ENCODE measurements at places on chromosomes 7 and 10. TPM values are rescaled to one million over a fixed set of nuclear protein-coding genes. Genes with fewer than 3 reads are reported as not detected.

TMEM270 gene
- not detected for total RNA-seq

TMEM176B gene
- 0.20 TPM for total RNA-seq

RTKN2 gene
- total RNA-seq = 1.7 TPM

COL17A1 gene
- not detected for total RNA-seq

SCART1 gene
- total RNA-seq = 1.5 TPM

ST8SIA6 gene
- not detected for total RNA-seq

ZPBP gene
- total RNA-seq = not detected

CYP3A7 gene
- total RNA-seq = not detected

DNA sequence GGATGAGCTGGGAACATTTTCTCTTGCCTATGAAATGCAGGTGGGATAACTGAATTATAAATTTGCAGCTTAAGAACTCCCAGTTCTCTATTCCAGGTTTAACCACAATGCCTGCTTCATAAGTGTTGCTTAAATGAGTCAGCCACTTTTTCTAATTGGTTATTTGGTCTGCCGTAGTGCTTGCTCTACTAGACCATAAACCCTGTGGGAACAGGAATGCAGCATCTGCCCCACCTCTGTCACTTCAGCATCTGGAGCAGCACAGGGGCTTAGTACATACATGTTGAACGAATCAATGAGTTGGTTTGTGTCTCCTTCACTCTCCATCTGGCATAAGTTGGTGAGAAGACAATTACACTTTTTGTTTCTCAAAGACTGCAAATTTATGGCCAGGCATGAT lies 95.2 kb upstream of the PTER start:
- no peak for DNase-seq

GRCh38 chr7:132109769-132110168 lies 466.5 kb downstream of the PLXNA4 start:
- DNase-seq = no peak

- DNase-seq = no peak
These were observed 23.4 kb upstream of the PRKCQ start for GRCh38 chr10:6603142-6604125.

DNA sequence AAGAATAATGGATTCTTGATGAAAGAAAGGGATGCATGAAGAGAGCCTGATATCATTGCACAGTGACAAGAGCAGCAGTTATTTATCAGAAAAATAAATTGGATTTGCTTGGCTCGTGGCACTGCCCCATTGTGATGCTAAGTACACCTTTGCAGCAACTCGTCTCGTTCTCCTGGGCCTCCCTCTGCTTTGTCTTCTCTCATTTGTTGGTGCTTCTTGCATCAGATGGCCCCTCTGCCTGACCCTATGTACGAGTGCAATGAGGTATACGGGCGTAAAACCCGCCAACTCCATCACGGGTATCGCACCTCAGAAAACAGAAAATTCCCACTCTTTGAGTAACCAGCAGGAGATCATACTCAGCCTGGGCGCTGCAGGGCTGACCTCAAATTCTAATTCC lies 107.2 kb upstream of the C10orf90 start:
- no peak for DNase-seq

GRCh38 chr10:92384741-92385140 lies 93.8 kb downstream of the MARCHF5 start:
- no peak for DNase-seq

GRCh38 chr10:92575961-92576360 lies 2.1 kb upstream of the IDE start:
- DNase-seq = no peak

- DNase-seq = no peak
These were observed 134.3 kb downstream of the MAPK8 start for GRCh38 chr10:48440771-48441170.

GRCh38 chr10:101123085-101123814 lies 7.8 kb upstream of the TLX1 start:
- DNase-seq = no peak

- no peak for DNase-seq
These were observed 33.0 kb upstream of the VKORC1L1 start for GRCh38 chr7:65839846-65840245.

GRCh38 chr10:30997536-30998235 lies 34.0 kb downstream of the ZNF438 start:
- DNase-seq = no peak

GRCh38 chr7:92671505-92672169 lies 81.4 kb upstream of the FAM133B start:
- no peak for DNase-seq

- no peak for DNase-seq
These were observed 12.7 kb downstream of the TASOR2 start for GRCh38 chr10:5697342-5697741.

DNA sequence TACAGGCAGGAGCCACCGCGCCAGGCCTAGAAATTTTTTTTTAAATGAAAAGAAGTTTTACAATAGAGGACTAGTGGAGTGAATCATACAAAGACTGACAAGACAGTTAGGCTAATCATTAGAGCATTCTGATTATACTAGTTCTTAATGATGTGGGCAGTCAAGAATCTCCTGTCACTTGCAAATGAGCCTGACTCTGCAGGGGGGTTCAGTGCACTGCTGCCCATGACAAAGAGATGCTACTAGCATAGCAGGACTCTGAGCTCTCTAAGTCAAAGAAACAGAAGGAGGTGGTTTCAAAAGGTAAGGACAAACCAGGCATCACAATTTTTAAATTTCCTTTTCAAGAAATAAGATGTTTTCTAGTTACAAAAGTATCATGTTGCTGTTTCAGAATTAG lies 59.0 kb downstream of the CCDC6 start:
- no peak for DNase-seq

DNA sequence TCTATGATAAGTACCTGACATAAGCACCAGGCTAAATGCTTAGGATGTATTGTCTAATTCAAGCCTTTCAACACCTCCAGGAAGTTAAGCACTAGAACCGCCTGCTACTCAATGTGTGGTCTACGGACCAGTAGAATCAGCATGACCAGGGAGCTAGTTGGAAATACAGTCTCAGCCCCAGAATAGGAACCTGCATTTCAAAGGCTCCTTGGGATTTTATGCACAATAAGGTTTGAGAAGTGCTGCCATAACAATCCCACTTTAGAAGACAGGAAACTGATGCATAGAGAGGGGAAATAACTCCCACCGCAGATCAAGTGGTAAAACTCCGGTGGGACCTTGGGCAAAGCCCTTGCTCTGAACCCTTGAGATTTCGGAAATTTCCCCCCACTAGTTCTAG lies 8.8 kb upstream of the DUSP5 start:
- no peak for DNase-seq

DNA sequence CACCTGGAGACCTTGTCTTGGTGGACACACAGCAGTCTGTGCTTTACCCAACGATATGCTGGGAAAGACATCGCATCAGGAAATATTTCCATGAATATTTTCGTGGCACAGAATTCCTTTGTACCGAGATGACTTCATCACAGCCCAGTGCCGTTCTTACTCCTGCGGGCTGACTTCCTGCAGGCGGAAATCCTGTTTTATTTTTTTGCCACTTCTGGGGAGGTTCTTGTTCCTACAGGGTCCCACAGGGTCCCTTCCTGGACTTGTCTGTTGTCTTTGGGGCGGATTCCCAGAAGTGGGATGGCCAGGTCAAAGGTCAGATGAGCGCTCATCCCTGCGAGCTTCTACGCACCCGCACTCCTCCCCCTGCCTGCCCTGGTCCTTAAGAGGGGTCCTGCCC lies 86.5 kb downstream of the DNAJB6 start:
- DNase-seq = no peak

Data from CD8-positive, alpha-beta memory T cell (primary cell).